ENCODE measurements at places on chromosomes 7 and 10. TPM values are rescaled to one million over a fixed set of nuclear protein-coding genes. Genes with fewer than 3 reads are reported as not detected.

Gene INPP5A
- 16.5 TPM for total RNA-seq

Gene SEPTIN7
- 269 TPM for total RNA-seq

Gene C10orf53
- total RNA-seq = not detected

Gene RSPH10B2
- 0.29 TPM for total RNA-seq

Gene FAM25A
- total RNA-seq = not detected

Gene SP8
- not detected for total RNA-seq

Gene GIMAP2
- 4.7 TPM for total RNA-seq

Gene TEX47
- not detected for total RNA-seq

Gene IDI2
- not detected for total RNA-seq

Gene CPEB3
- 2.8 TPM for total RNA-seq

Gene CYP3A7
- total RNA-seq = 0.86 TPM

Gene HOXA2
- total RNA-seq = 3.2 TPM

DNA sequence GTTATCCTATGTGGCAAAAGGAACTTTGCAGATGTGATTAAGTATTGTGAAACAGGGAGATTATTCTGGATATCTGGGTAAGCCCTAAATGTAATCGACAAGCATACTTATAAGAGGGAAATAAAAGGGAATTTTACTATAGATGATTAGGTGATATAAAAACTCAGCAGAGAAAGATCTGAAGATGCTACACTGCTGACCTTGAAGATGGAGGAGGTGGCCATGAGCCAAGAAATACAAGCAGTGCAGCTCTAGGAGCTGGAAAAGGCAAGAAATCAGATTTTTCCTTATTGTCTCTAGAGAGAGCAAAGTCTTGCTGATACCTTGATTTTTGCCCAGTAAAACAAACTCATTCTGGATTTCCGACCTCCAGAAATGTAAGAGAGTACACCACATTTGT, 67.7 kb downstream of the BRAF start:
- DNase-seq = no peak

- no peak for DNase-seq
These were observed 352.5 kb downstream of the FGFR2 start for GRCh38 chr10:121245754-121246153.

GRCh38 chr10:16945593-16945992, 128.4 kb upstream of the RSU1 start:
- DNase-seq = no peak

- peak; percentile 25 for DNase-seq
These were observed 290.1 kb upstream of the COBL start for GRCh38 chr7:51606601-51607154.

GRCh38 chr10:70125918-70126552, 6.6 kb downstream of the AIFM2 start:
- DNase-seq = no peak

DNA sequence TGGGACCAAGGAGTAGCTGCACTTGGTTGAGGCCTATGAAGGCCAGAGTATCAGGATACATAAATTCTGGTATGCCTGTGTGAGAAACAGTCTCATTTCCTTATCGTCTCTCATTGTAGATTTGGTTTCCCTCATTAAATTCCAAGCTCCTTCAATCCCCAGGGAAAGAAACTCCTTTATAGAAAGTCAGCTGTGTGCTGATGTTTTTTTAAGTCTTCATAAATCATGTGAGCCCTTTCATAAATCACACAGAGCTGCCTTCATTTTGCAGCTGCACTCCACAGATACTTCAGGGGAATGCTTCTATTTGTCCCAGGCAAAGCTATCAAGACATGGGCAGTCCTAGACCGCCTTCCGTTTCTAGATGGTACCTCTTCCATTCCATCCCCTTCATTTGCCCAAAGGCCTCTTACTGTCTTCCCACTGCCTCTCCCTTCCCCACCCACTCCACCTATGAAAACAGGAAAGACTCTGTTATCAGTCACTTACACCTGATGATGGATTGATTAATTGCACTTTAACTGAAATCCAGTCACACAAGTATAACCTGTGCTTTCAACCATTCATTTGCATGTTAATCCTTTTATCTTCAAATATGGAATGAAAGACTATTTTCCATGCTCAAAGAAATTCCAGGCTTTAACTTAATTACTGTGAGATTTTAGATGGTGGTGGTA, 290.2 kb downstream of the C7orf25 start:
- DNase-seq = no peak

DNA sequence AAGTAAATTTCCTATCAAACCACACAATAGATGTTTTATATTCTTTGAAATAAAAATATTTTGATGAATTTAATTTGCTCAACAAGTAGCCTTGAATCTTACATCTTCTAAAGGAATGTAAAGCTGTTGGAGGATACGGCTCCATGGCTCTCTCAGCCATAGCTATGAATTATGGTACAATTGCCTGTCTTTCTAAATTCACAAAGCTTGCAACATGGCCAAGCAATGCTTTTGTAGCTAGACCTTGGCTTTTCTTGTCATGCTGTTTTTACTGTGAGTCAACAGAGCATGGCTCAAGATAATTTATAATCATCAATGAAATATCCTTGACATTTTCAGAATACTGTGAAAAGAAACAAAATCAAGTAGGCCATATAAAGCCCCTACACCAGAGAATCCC, 286.7 kb downstream of the CACNA2D1 start:
- DNase-seq = no peak

DNA sequence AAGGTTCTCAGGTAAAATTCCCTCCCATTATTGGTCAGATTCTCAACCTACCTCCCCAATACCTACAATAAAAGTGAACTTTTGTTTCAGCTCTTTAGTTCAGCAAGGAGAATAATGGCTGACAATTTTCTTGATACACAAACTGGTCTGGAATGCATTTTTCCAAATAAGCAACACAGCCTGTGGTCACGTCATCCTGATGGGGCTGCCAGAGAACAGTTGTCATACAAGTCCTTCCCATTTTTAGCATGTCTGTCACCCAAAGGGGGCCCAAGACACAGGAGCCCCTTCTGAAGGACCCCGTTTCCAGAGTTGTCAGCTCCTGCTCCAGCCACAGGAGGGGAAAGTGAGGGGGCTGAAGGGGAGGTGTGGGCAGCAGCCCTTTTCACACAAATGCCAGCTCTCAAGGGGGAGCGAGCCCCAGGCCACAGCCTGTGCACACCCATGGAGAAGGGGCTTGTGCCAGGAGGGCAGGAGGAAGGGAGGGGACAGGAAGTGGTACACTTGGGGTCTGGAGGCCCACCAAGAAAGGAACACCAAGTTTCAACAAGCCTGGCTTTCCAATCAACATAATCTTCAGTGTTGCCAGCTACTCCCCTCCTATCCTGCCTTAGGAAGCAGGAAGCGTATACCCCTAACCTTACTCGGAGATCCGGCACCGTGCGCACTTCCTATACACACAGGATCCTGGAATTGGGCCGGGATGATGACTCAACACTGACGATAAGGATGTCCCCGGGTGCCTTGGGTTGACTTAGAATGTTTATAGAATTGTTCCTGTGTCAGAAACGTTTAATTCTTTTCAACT, 43.4 kb upstream of the PDLIM1 start:
- no peak for DNase-seq

DNA sequence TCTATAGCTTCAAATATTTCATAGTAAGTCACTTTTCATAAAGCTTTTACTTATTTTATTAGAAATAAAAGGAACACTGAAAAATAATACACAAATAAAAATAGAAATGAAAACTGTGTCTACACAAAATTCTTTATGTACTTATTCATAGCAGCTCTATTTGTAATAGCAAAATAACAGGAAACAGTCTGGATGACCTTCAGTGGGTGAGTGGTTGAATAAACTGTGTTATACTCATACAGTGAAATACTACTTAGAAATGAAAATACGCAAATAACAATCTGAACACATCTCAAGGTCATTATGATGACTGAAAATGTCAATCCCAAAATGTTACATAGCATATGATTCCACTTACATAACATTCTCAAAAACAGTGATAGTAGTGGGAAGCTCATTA, 138.7 kb upstream of the PCLO start:
- DNase-seq = no peak

- no peak for DNase-seq
These were observed 37.9 kb downstream of the ELFN1 start for GRCh38 chr7:1707756-1708595.

DNA sequence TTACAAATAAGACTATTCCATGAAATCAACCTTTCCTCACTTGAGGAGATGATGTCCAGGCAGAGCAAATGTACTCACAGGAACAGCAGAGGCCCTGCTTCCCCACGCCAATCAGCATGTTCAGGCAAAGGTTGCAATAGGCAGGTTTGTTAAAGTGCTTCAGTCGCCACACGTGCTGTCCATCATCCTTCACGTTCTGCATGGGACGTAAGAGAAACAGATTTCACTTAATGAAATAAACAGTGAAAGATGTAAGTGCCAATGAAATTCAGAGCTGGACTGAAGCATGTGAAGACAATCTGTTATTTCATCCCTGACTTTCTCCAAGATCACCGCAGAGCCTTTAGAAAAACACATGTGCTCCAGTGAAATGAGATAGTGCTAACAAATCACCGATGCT, 217.4 kb downstream of the DGKB start:
- no peak for DNase-seq

DNA sequence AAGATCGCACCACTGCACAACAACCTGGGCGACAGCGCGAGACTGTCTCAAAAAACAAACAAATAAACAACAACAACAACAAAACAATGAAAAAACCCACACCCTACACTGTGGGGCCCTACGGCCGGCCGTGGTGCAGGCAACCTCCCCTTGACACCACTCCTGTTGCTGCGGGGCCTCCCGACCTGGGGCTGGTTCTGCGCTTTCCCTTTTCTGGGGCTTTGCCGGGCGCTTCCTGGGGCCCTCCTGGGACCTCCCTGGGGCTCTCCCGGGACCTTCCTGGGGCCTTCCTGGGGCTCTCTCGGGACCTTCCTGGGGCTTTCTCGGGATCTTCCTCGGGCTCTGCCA, 46.6 kb downstream of the INSIG1 start:
- no peak for DNase-seq

- DNase-seq = no peak
These were observed 23.0 kb downstream of the BZW2 start for GRCh38 chr7:16668978-16669377.

GRCh38 chr10:71831646-71832552, 19.2 kb downstream of the PSAP start:
- DNase-seq = no peak

DNA sequence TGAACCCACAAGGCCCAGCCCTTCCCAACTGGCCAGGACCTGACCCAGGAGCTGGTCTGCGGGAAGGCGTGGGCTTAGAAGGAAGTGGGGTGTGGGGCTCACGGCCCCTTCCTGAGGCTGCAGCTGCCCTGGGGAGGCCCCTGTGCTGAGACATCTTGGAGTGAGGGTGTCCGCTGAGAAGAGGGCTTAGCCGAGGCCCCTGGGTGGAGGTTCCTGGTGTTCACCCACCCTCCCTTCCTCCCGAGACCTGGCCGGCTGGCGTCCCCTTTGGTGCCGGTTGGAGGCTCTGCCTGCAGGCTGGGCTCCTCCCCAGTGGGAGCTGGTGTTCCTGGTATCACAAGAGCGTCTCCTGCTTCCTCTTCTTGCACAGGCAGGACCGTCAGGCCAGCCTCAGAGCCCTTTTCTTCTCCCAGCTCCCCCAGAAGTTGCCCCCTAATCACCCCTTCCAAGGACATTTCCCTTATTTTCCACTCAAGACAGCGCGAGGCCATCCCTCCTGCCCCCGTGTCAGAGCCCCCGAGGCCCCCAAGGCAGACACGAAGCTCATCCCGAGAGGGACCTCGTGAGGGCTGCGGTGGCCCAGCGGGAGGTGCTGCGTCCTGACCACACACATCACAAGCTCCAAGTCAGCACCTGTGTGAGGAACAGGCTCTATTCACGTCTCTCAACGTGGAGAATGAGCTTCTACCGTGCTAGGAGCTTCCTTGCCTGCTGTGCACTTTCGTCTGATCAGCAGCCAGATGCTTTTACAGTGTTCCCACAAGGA, 25.1 kb upstream of the FAM20C start:
- DNase-seq = no peak

DNA sequence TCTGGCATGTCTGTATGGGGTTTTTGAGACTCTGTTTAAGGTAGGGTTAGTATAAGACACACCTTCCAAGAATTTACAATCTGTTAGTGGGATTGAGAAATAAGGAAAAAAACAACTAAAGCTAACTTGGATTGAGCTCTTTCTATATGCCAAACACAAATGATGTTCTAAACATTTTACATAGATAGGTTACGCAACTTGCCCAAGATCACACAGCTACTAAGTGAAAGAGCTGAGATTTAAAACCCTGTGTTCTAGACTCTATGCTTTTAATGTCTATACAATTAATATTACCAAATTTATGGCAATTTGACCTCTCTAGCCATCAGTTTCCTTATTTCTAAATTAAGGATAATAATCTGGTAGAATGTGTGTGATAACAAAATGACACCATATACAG, 1056.2 kb downstream of the LRMDA start:
- DNase-seq = no peak

- DNase-seq = no peak
These were observed 66.6 kb downstream of the MAGI2 start for GRCh38 chr7:79386688-79387422.

DNA sequence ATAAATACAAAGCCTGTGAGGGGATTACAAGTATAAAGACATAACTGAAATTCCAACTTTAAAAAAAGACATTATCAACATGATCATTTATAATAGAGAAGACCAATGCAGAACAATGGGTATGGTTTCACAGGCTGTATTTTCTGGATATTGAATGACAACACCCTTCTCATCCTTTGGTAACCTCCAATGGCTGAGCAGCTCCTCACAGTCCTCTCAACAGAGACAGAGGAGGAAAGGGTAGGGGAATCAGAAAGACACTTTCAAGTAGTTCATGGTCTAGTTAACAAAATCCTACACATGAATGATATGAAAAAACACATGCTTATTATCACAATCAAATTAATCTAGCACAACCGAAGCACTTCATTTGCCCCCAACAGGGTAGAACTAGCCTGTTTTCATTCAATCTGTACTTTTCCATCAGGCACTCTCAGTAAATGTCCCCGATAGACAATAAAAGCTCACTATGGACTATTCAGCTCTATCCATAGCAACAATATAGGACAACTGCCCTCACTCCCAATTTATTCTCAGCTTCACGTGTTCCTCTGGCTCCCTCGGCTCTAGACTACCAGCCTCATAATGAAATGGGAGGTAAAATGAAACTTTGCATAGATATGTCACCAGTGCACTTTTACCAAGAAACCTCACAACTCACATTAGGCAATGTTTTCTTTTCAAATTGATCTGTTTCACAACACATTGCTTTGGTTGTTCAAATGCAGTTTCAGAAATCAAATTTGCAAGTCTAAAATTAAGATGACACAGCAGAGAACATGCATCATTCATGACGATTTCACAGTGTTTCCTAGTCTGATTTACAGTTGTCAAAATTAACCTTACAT, 211.4 kb downstream of the THSD7A start:
- no peak for DNase-seq

DNA sequence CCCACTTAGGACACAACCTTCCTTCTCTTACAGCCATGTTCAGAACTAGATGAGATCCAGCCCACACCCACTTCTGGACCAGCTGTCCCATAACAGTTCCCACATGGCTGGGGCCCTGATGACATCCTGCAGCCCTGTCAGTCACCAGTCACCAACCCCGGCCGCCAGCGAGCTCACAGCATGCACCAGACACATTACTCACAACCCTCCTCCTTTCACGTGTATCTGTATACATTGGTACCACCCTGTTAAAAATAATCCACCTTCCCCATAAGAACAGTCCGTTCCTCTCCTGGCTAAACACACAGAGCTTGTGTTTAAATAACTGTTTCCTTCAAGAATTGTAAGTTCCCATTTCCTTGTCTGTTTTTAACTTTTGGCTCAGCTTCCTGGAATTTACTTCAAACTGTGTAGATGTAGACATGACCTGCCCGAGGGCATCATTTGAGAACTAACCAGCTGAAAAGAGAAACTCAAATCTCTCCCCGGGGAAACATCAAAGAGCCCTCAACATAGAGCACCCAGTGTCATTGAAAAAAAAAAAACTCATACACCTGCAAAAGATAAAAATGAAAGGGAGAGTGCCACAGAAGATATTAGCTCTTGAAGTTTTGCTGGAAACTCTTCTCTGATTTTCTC, 26.0 kb upstream of the PRLHR start:
- DNase-seq = peak; percentile 3
